ENCODE measurements at places on chromosomes 13 and 19. TPM values are rescaled to one million over a fixed set of nuclear protein-coding genes. Genes with fewer than 3 reads are reported as not detected.

Gene MUC16
- not detected for polyA plus RNA-seq

Gene KLK12
- polyA plus RNA-seq = not detected

DNA sequence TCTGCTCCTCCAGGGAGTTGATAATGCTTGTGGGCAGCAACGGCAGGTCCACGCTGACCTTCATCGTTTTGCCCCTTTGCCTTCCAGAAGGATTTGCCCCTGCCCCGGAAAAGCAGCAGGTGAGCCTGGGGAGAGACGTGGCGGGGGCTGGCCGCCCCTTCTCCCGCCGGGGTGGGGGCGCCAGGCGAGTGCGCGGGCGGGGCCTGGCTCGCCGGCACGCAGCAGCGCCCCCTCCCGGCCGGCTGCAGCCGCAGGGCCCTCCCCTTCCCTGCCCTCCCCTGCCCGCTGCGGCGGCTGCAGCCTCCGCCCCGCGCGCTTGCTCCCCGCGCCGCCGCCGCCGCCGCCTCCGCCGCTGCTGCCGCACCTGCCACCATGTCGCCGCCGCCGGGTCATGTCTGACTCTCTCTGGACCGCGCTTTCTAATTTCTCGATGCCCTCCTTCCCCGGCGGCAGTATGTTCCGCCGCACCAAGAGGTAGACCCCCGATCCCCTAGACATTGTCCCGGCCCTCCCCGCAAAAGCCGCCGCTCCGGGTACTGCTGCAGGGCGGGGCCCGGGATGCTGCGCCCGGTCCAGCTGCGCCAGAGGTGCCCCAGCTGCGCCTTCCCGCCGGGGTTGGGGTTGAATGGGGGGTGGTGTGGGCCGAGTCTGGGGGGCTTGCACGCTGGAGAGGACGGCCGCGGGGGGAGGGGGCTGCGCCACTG is at the start of gene MAST1:
TSS of gene MAST1 (plus strand) at position 334 of the 704 bp plus-strand sequence. CDS start at position 392, 58 bp downstream.
- no peak for DNase-seq

DNA sequence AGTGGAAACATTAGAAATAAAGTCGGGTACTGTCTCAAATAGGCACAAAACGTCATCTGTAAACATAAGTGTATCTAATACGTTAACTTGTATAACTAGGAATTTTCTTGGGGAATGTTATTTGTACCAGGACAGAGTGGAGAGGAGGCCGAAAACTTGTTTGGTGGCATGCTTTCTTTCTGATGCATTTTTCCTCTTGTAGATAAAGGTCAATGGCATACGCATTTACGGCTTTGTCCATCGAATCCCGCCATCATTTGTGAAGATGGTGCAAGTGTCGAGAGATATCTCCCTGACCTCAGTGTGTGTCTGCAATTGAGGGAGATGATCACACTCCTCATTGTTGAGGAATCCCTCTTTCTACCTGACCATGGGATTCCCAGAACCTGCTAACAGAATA is 4.7 kb downstream of the LGALS13 start:
- DNase-seq = no peak

DNA sequence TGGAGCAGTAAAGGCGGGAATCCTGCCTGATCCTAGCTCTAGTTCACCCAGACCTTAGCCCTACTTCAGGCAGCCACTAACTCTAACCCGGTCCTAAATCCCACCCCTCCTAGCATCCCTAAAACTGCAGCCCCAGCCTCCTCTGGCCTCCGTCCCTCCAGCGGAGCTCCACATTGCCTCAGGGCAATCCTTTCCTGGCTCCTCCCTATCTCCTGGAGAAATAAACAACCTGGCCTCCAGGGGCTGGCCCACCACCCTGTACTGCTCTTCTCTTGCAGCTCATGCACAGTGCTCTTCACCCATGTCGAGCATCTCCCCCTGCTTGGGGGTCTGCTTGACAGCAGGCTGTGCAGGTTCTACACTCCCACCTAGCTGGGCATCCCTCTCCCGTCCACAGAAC is 6.7 kb downstream of the POU2F2 start:
- no peak for DNase-seq
